ENCODE measurements at places on chromosomes 3 and 15. TPM values are rescaled to one million over a fixed set of nuclear protein-coding genes. Genes with fewer than 3 reads are reported as not detected.
A peak's percentile ranks its signal among the peaks of the same experiment; 100 is the strongest.

DNA sequence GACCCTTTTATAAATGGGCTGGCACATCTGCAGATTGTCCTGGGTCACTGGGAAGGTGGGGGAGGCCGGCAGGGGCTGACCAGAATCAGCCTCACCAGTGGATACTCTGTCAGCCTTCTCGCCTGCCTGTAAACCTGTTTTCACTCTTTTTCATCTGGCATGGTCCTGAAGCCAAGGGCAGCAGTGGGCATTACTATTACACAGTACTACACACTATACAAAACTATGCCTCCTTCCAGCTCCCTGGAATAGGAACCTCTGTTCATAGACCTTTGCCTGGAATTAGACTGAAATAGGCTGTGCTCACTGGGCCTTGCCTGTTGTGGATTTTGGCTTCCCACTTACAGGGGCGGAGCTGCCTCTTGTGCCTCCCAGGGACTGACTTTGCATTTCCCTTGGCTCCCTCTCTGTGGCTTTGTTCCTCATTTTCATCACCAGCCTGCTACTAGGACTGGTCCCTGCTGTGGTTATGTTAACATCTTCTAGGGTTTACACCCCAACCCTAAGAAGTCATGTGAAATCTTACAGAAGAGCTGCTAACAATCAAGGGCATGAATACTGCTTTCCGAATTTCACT is 120.7 kb downstream of the FNDC3B start:
- DNase-seq = peak; percentile 57

TMEM158 gene
- 1.9 TPM for total RNA-seq

- DNase-seq = no peak
Observed at GRCh38 chr3:180947761-180948390, 35.4 kb downstream of the FXR1 start.

CHP1 gene
- 70.4 TPM for total RNA-seq

DNA sequence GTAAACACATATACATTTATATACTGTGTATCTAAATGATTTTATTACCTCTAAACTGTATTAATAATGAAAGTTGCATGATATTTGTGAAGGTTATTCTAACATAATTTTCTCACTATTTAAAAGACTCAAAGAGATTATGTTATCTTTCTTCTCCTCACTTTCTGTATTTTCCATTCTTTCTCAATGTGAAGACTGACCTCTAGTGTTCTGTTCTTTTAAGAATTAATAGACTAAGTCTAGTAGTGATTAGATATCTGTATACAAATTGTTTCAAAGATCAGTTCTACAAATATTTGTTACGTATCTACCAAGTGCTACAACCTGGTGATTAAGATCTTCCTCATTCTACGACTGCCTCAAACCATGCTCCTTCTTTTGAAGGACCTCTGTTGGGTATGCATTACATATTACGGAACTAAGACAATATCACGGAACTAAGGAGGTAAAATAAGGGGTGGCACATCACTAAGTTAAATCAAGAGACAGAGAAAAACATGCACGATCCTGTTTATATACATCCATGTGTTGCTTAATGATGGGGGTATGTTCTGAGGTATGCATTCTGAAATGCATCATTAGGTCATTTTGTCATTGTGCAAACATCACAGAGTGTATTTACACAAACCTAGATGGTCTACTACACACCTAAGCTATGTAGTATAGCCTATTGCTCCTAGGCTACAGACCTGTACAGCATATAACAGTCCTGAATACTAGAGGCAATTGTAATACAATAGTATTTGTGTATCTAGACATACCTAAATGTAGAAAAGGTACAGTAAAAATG is 161.5 kb upstream of the KBTBD8 start:
- no peak for DNase-seq

GRCh38 chr3:129695230-129695629 is 88.8 kb upstream of the PLXND1 start:
- peak; percentile 41 for DNase-seq

- DNase-seq = no peak
Observed at GRCh38 chr15:99764522-99764921, 31.3 kb upstream of the LYSMD4 start.

- no peak for DNase-seq
Observed at GRCh38 chr3:136954980-136955780, 2.6 kb upstream of the IL20RB start.

All from MCF 10A (cell line).